ENCODE measurements at places on chromosomes 3 and 15.

DNA sequence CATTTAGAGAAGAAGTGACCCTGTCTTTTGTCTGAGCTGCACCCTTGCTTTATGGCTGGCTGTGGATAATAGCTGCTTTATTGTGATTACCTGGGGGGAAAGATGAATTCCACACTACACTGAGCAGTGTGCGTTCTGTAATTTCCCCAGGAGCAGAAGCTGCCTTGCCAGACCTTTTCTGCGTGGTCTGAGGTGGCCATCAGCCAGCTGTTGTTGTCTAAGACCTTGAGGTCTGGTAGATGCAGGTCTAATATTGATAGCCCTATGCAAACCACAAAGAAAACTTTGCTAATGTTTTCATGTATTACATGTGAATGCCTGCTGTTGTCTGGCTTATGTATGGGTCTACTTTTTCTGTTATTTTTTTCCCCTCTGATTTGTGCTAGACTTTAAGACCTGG is 144.6 kb downstream of the THSD4 start:
- DNase-seq: no peak

GRCh38 chr3:32885283-32885901 is 66.1 kb upstream of the CCR4 start:
- no peak for DNase-seq

DNA sequence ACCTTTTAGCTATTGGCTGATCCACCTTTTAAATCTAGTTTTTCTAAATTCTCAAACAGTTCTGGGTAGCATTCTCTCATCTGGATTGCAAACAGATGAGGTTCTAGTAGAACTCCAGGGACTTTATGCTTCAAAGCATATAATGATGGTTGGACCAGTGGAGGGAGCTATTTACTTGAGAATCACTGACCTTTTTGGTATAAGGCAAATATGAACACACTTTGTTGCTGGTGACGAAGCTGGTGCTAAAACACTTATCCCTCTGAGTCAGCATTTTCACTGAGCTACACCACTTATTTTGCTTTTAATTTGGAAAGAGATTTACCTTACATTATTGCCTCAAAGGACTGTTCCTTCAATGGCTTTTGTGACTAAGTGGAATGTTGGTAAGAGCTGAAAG is 58.6 kb upstream of the SLITRK3 start:
- no peak for DNase-seq

DNA sequence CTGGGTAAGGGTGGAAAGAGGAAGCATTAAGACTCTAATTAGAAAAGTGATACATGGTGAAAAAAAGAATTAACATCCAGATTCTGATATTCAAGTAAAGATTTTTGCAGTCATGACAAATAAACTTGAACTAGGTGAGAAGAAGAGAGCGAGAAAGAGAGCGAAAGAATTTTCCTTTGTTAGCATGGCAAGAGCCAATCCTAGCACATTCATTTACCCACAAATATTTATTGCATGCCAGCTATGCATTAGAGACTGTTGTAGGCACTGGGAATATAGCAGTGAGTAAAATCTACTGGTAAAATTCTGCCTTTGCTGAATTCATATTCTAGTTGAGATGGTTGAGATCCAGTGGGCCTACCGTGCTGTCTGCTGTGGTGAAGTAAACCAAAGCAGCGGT is 177.9 kb upstream of the DPH6 start:
- DNase-seq: no peak

DNA sequence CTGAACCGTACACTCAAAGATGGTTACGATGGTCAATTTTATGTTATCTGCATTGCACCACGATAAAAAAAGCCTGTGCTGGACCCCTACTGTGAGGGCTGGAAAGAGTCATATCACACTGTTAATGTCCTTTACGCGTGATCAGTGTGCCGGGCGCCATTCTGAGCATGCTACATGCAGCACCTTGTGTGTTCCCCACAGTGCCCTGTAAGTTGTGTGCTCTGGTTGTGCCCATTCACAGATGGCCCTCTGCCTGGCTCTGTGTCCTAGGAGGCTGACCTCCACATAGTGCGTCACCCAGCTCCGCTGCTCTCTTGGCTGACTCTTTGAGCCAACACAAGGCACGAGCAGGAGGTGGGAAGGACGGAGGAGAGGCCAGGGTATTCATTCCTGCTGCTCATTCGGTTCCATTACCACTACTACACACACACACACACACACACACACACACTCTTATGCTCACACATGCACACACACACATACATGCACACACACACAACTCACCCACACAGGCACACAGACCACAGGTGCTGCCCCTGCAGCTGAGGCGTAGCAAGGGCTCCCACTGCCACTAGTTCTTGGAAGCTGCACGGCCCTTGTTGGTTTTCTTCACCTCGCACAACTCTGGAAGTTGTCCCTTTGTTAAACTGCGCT is 129.6 kb upstream of the IQSEC1 start:
- no peak for DNase-seq

DNA sequence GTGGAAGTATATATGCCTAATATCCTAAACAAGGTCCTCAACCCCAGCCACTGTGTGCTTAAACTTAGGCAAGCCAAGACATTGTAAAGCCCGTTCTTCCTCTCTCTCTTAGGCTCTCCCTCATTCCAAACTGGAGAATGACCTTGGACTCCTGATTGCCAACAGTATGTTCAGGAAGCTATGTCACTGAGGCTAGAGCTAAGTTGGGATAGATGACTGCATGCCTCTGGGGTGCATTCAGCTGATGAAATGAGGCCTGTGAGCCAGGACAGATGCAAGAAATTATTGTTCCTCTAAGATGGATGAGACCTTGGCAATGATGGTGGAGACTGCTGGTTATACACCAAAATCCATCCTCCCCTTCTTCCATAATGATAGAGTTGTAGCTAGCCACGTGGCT is 27.9 kb upstream of the TBC1D21 start:
- DNase-seq: no peak

GRCh38 chr3:88321363-88322050 is 171.7 kb downstream of the C3orf38 start:
- DNase-seq: no peak

DNA sequence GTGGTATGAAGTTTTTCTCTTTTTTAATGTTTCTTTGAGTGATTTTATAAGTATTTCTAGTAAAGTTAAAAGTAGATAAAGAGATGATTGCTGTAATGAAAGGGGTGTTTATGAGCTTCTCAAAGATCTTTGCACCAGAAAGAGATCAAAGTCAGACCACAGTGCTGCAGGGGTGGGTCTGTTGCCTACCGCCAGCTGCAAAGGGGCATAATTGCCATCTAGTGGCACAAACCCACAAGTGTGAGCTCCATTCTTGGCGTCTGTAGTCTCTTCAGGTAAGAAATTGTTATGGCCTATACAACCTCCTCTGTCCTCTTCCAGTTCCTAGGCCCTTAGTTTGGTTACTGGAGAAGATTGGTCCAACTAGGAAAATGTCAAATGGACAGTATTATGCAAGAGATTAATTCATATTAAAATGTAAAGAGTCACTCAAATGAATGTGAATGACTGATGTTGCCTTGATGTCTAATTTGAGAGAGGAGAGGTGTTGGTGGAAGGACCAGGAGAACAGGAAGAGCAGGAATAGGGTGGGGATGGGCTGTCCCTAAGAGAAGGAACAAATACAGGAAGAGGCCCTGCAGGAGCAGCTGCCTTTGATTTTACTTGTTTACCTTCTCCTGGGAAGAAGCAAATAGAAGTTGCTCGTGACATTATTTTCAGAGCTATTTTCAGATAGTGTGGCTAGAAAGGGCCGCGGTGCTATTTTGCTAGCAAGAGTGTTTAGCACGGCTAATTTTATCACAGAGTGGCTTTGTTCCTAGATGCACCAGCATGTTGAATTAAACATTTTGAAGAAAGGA is 53.0 kb upstream of the GSK3B start:
- no peak for DNase-seq

DNA sequence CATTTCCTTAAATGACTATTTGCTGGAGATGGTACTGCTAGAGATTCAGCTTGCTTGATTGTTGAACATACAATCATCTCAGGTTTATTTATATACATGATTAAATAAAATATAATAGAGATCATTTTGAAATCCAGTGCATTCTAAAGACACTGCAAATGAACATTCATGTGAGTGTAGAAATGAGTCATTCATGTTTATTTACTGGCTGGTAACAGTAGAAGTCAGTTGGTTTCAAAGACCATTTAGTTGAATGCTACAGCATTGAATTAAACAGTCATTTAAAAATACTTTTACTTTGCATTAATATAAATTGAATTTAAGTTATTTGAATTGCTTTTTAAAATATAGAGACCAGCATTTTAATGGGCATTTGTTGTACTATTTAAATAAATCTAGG is 551.9 kb upstream of the GOLIM4 start:
- no peak for DNase-seq

GRCh38 chr3:66052721-66053549 is 14.2 kb upstream of the MAGI1 start:
- DNase-seq: no peak

- no peak for DNase-seq
These were observed 79.1 kb downstream of the NTRK3 start for GRCh38 chr15:88177451-88177850.

DNA sequence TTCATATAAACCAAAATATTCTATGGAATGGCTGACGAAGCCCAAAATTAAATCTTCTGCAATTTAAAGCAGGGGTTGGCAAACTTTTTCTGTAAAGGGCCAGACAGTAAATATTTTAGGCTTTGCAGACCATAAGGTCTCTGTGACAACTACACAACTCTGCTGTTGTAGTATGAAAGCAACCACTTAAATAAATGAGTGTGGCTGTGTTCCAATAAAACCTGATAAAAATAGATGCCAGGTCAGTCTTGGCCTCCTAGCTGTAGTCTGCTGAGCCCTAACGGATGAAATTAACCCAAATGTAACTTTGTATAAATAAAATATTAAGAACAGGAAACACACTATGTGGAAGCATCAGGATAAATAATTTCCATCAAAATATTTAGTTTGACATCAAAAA is 104.2 kb downstream of the FBXL22 start:
- no peak for DNase-seq

DNA sequence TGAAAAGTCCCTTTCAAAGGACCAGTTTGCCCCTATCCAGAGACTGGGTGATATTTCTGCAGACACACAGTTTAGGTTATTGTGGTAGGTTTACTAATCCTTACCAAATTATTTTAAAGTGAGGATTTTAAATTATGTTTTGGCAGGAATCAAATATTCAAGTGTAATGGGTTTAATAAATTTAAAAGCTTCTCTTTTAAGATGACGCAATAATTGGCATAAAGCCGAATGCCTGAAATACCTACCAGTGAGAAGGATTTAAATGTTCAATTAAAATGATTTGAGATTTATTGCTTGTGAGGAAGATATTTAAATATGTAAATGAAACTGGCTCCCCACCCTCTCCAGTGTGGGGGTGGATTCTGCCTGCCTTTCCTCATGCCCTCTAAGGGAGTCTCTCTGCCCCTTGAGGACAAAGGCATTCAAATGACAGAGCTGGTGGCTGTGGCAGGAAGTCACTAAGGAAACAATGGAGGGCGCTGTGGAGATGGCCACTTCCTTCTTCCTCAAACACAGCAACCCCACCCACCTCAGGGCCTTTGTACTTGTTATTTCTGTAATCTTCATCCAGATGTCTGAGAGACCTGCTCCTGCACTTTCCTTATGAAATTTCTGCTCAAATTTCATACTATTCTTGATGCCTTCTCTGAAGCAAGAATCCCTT is 131.7 kb downstream of the TNIK start:
- no peak for DNase-seq

GRCh38 chr3:171121801-171122200 is 95.3 kb upstream of the SLC2A2 start:
- no peak for DNase-seq

DNA sequence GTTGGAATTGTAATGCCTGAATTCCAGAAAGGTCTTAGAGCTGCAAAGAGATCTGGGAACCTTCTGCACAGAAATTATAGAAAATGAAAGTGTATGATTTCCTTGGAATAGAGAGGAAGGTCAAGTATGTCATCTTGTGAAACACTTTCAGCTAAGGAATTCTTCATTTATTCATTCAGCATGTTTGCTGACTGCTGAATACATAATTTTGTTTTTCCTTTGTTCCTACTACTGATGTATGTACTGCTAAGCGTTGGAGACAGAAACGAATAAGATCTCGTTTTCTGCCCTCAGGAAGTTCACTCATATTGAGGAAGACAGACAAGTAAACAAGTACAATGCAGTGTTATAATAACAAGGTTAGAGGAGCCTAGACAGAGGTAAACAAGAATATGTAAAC is 14.3 kb upstream of the IL20RB start:
- DNase-seq: no peak

DNA sequence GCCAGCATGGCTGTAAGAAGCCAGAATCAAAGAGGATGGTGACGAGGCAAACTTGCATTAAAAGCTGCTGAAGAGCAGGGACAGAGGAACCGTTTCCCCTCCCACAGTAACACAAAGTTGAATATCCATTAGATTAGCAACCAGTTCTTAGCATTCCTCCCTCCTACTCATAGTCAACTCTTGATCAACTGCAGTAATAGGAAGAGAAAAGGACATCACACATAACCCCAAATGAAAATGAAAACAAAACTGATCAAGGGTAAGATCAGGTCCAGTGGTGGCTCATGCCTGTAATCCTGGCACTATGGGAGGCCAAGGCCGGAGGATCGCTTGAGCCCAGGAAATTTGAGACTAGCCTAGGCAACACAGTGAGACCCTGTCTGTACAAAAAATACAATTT is 165.2 kb downstream of the GREM1 start:
- DNase-seq: no peak

GRCh38 chr15:73081321-73081958 is 29.2 kb downstream of the NEO1 start:
- DNase-seq: no peak

- no peak for DNase-seq
These were observed 39.5 kb upstream of the SLC6A6 start for GRCh38 chr3:14362890-14363289.

DNA sequence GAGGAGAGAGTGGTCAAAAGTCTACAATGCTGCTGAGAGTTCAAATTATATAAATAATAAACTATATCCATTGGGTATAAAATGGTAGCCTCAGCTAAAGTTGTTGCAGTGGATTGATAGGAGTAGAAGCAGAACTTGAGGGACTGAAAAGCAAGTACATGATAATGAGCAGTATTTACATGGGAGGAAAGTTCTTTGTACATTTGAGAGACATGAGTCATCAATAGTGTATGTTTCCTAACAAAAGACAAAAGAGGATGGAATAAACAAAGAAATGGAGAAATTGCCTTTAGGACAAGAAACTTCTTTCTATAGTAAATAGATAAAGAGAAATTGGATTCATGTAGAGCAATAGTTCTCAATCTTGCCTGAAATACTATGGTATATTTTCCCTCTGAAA is 110.0 kb upstream of the PLSCR5 start:
- DNase-seq: no peak

DNA sequence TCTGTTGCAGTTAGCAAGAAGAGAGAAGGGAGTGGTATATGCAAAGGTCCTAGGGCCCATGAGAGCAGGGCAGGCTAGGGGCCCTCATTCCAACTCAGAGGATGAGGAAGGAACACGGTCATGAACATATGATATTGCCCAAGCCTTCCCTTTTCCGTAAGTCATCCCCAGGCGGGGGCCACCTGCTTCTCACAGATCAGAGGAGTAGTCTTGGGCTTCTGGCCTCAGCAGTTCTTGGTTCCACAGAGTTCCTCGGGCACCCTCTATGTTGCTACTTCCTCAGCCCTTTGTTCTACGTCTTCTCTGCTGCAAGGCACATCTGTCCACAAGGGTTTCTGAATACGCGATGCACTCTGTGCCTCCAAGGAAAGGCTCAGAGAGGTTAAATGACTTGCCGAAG is 25.3 kb downstream of the EPHB3 start:
- no peak for DNase-seq
